ENCODE measurements at places on chromosomes 11 and 22.

GRCh38 chr22:31820655-31821054 is 66.8 kb downstream of the DEPDC5 start:
- DNase-seq = no peak

DNA sequence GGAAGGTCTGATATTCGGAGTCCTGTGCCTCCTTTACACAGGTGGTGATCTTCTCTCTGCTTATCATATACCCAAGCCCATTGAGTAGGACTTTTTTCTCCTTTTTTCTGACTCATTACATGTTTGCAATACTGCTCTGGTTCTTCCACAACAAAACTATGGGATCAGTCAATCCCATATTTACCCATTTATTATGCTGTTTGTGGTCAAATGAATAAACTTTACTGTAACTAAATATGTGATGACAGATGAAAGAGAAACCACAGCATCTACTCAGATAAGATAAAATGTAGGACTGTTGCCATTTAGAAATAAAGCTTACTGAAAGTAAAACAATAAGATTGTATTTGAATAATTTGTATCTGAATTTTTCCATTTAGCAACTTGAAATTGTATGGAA is 958.7 kb upstream of the FAT3 start:
- no peak for DNase-seq

GRCh38 chr22:48445113-48445827 is 1382.4 kb downstream of the BRD1 start:
- DNase-seq = no peak

DNA sequence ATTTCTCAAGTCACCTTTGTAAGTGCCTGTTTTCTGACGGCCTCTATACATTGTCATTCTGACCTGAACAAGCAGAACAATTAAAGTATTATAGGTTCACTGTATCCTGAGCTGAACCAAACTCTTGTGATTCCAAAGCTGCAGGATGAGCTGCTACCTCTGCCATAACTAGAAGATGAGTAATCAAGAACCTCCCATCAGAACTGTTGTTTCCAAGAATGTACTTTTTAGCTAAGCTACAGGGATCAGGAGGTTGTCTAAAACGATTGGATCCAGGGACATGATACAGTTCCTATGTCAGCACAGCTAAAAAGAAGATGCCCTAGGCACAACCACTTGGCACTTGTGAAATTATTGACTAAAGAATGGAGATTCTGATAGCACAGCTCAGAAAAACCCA is 288.4 kb upstream of the CCDC90B start:
- no peak for DNase-seq

DNA sequence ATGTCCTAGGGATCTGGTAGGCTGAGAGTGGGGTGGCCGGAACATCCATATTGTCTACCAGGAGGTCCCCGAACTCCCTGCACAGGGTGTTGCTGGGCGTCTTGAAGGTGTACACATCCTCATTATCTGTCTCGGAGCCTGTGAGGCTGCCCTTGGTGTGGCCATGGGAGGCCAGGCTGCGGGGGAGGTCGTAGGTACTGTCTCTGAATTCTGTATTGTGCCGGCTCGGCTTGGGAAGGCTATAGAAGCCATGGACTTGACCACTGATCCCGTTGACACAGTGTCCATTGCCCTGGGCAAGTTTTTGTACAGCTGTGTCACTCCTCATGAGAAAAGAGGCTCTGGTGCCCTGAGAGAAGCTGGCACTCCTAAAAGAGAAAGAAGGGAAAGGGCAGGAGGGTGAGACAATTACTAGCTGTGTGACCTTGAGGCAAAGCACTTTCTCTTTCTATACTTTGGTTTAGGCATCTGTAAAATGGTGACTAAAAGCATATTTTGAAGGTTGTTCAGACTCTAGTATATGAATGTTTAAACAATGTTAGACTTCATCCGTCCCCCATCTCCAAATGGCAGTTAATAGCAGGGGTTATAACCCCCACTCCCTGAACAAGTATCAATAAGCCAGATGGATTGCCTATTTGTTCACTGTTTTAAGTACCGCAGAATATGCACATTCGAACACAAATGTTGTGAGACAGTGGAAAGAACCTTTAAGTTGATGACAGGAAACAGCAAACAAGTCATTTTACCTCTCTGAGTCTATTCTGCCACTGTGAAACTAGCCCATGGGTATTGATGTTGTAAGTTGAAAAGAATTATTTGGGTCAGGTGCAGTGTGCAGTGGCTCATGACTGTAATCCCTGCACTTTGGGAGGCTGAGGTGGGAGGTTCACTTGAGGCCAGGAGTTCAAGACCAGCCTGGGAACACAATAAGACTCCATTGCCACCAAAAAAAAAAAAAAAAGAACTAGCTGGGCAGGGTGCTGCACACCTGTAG is 38.3 kb downstream of the USP35 start:
- no peak for DNase-seq

DNA sequence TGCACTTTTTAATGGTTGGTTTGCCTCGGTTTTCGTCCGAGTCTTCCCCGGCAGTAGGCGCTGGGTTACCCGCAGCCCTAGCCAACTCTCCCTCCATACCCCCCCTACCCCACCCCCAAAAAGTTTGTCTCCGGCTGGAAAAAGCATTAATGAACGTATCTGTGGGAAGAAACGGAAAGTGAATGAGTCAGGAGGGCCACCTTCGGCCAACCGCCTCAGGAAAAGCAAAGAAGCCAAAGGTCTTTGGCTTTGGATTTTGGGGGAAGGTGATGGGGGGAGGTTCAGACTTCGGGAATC is 508 bp upstream of the FLI1 start:
- DNase-seq = no peak

DNA sequence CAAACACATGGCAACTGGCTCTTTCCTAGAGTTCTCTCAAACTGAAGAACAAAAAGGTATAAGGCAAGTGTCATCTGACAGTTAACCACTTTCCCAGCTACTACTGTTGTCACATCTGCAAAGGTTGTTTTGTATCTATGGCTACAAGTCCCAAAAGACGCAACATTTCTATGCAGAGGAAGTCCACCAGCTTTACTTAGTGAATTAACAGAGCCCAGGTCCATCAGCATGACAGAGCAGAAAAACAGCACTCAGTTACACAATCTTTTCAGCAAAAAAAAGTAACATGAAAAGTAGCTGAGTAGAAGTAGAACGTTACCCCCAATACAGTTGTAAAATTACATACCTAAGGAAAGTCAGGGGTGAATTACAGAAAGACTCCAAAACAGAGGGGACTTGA is 12.1 kb downstream of the CPSF7 start:
- no peak for DNase-seq

DNA sequence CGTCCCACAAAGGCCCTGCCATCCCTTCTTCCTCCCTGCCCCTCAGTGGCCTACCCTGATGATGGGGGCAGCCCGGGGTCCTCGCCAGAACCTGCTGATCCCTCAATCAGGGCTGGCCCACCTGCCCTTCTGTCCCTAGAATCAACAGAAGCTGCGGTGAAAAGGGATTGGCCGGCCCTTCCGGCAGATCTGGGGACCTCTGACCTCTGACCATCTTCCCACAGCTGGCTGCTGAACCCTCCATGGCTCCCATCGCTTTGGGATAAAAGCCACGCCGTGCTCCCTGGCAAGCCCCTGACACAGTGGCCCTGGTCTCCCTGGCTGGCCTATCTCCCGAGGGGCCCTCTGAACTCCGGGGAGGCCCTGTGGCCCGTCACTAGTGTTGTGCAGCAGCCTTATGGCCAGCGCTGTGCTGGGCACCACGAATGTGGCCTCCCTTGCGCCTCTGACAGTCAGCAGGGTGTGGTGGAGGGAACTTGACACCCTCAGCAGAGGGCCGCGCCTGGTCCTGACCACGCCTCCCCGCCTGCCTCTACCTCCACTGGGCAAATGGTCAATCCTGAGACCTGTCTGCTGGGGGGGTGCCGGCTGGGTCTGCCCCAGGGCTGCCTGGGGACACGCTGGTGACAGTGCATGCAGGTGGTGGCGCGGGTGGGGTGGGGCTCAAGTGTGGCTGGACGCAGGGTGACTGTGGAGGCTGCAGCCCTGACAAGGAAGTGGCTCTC is 58.0 kb upstream of the TTLL12 start:
- DNase-seq = no peak
